ENCODE measurements at places on chromosomes 5 and 9.

DNA sequence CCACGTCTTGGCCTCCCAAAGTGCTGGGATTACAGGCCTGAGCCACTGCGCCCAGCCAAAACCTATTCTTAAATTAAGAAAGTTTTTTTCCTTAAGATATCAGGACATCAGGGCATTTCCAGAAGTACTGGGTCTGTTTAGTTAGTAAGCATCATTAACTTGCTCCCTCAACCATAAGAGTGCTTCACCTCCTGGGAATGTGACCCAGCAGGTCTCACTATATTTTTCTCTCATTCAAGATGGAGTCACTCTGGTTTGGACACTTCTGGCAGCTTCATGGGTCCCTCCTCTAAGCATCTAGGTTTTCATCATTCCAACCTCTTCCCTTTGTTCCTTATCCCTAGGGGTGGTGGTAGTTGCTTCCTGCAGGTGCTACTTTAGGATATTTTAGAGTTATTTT lies 10.3 kb upstream of the BRD3OS start:
- no peak for DNase-seq

DNA sequence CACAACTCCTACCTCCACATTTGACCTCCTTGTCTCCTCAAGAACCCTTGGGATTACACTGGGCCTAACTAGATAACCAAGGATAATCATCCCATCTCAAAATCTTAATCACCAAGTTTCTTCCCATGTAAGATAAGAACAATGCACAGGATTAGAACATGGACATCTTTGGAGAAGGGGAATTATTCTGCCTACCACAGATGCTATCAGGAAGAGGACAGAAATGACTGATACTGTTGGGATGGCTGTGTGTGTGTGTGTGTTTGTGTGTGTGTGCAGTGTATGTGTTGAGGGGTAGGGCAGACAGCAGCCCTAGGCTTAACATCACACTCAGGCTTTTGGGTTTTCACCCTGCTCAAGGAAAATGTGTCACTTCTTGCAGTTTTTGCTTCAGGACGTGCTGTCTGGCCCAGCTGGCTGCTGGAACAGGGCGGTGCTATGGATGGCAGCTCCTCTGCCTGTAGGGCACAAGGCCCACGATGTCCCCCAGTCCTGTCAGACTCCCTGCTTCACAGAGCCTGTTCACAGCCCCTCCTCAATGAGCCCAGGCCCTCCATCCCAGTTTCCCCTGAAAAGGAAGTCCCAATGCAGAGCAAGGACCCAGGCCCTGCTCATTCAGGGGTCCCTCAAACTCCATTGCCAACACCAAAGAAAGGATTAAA lies 7.7 kb downstream of the CA9 start:
- DNase-seq, result no peak

DNA sequence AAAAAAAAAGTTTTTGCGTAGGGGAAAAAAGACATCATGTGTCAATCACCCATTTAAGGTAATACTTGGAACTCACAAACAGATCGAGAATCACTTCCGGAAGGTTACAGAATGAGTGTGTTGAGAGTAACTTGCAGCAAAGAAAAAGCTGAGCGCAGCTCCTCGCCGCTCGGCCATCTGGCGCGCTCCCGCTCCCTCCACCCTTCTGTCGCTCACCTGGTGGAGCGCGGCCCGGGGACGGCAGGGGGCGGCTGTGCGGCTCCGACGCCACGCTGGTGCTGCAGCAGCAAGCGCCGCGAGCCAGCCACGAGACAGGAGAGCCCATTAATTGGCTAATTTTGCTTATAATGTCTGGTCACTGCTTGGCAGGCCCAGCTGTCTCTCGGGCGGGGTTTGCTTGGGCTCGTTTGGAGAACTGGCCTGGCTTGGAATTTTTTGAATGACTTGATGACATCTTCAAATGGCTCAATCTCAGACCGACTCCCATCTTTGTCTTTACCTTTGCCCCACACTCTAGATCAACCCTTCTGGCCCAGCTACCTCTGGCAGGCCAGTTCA lies 601.8 kb downstream of the CCDC171 start:
- DNase-seq, result peak; percentile 25

- DNase-seq, result no peak
Measured at GRCh38 chr9:89407070-89407469, 88.8 kb downstream of the SECISBP2 start.

- DNase-seq, result peak; percentile 46
Measured at GRCh38 chr9:89497978-89498851, at the start of gene SEMA4D. Gene SEMA4D, minus strand, starts transcription at chr9:89498113. Its CDS starts 92,657 bp downstream, at chr9:89405456.

- no peak for DNase-seq
Measured at GRCh38 chr5:10691826-10692785, 68.9 kb downstream of the DAP start.

DNA sequence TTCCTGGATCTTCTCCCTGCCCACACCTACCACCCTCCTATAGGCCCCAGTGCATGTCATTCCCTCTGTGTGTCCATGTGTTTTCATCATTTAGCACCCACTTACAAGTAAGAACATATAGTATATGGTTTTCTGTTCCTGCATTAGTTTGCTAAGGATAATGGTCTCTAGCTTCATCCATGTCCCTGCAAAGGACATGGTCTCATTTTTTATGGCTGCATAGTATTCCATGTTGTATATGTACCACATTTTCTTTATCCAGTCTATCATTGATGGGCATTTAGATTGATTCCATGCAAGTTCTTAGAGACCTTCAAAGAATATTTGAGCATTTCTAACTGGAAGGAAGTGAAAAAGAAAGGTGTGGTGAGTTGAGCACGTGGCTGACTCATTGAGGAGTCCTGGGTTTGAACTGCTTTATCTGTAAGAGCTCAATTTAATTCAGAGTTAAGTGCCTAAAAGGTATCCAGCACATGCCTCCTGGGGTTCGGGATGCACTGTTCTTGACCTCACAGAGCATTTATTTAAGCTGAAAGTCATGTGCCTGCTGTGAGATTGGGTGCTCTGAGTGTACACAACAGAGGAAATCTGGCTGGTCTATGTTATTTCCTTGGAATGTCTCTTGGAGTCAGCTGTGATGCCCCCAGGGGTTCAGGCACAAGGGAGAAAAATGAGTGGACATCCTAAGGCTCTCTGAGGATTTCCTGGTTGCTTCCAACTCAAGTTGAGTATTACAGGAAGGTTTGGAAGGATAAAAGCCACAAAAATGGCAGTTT lies 56.4 kb downstream of the SH3GL2 start:
- DNase-seq, result no peak

GRCh38 chr5:4294878-4295277 lies 699.2 kb downstream of the IRX1 start:
- no peak for DNase-seq

DNA sequence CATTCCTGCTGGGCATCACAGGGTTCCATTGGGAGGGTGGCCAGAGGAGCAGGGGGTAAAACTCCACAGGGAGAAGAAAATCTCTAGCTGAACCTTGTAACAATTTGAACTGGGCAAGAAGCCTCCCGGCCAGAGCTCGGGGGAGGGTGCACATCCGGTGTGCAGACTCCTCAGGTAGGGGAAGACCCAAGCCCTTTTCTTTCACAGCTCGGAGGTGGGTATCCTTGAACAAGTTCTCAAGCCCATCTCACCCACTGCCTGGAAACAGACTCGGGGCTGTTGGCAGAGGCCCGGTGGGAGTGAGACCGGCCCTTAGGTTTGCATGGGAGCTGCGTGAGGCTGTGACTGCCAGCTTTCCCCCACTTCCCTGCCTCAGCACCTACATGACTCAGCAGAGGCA lies 111.5 kb upstream of the IL7R start:
- DNase-seq, result no peak

- no peak for DNase-seq
Measured at GRCh38 chr5:78300464-78301045, 6.1 kb upstream of the AP3B1 start.

GRCh38 chr9:127051881-127052595 lies 70.4 kb downstream of the ANGPTL2 start:
- DNase-seq, result no peak

GRCh38 chr9:110571801-110572483 lies 7.6 kb downstream of the SVEP1 start:
- no peak for DNase-seq

DNA sequence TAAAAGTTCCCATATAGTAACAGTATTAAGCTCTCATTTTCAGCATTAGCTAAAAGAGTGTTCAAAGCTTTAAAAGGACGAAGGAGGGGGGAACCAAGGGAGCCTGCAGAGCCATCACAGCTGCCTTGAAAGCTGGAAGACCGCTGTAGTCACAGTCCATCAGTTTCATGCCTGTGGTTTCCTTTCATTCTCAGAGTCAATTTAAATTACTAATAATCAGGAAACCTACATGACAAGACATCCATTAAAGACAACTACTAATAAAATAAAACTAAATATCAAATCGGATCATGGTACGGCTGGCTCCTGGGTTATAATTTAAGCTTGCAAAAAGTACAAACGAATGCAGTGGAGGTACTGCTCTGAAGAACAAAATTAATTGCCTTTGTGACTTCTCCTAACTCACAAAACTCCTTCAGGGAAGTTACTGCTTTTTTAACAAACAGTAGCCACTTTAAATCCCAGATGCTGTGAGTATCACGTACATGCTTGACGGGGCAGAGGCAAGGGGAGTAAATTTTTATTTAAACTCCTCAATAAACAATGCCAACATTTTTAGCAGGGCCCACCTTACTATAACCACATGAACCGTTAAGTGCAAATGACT lies 213.5 kb downstream of the DENND1A start:
- DNase-seq, result no peak

GRCh38 chr9:131043087-131043486 lies 34.1 kb downstream of the LAMC3 start:
- DNase-seq, result no peak

DNA sequence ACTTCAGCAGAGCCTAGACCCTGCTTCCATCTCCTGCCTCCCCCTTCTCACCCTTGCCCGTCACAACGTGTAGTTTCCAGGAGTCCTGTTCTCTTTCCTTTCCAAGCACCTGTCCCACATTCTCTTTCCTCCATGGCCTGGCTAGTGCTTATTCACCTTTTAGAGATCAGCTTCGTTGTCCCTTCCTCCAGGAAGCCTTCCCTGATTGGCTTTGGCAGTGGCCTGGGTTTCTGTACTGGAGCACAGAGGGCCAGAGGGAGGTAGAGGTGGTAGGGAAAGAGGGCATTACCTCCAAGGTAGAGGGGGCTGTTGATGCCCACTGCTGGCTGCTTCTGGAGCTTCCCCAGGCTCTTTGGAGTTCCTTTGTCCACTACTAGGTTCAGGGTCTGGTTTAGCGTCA lies 93.7 kb upstream of the PANK3 start:
- no peak for DNase-seq

- no peak for DNase-seq
Measured at GRCh38 chr9:112556497-112557442, 70.1 kb downstream of the KIAA1958 start.

- no peak for DNase-seq
Measured at GRCh38 chr9:15231788-15232635, 75.0 kb downstream of the TTC39B start.

GRCh38 chr5:169554251-169554650 lies 29.3 kb upstream of the SPDL1 start:
- DNase-seq, result no peak

GRCh38 chr9:93501406-93501805 lies 48.0 kb upstream of the FAM120AOS start:
- DNase-seq, result no peak

DNA sequence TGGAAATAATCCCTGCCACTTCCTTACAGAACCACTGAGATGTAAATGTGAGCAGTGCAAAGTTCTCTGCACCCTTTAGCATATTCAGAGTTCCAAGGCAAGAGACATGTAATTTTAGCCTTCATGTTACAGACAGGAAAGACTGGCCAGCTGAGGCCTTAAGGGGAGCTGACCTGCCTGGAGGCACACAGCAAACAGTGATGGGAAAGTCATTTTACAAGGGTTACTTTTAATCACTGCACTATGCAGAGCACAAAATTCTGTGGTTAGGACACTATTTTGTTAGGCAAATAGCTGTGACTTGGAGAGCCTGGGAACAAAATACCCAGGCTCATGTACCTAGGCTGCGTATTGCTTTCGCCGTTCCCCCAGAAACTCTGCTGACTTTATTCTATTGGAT lies 30.2 kb upstream of the TNIP1 start:
- DNase-seq, result no peak

DNA sequence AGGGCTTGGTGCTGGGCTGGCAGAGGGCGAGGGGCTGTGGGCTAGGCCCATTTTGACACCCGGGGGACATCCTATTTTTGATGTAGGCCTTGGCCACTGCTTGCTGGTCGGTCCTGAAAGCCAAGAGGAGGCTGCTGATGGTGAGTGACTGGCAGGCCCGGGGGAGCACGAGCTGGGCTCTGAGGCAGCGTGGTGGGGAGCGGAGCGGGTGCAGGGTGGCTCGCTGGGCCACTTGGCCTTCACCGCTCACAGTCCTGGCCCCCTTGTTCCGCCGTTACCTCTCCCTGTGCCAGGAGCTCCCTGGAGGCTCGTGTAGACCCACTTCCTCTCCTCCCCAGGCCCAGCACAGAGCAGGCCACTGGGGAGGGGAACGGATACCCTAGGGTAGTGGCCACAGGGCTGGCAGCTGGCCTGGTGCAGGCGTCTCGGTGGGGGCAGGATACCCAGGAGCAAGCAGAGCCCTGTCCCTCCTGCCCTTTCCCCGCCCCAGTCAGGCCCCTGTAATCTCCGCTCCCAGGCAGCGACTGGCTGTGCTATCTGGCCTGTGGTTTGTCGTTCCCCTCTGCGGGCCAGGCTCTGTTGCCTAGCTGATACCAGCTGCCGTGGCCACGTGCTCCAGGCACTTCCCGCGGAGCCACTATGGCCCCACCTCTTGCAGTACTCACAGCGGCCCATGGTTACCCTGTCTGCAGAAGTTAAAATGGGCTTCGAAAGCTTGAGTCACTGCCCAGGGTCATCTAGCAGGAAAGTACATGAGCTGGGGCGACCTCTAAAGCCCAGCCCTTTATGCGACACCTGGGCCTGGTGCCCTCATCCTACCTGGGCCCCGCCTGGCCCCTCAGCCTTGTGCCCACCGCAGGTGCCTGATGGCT lies 11.7 kb upstream of the DOLPP1 start:
- no peak for DNase-seq

DNA sequence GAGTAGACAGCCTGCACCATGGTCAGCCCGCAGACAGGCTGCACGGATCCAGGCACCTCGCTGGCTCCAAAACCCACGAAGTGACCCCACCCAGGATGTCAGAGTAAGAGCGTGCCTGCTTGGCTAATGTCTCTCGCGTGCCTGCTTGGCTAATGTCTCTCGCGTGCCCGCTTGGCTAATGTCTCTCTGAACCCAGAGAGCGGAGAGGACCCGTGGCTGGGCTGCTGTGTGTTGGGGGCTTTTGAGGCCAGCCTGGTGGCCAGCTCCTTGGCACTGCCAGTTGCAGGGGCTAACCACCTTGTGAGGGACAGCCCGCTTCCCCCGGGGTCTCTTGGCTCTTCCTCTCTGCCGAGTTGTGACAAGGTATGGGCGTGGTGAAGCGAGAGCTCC lies 8.9 kb upstream of the RXRA start:
- DNase-seq, result no peak

- no peak for DNase-seq
Measured at GRCh38 chr5:5316334-5316733, 106.1 kb upstream of the ICE1 start.

- no peak for DNase-seq
Measured at GRCh38 chr5:164175083-164175482, 669.7 kb downstream of the MAT2B start.

DNA sequence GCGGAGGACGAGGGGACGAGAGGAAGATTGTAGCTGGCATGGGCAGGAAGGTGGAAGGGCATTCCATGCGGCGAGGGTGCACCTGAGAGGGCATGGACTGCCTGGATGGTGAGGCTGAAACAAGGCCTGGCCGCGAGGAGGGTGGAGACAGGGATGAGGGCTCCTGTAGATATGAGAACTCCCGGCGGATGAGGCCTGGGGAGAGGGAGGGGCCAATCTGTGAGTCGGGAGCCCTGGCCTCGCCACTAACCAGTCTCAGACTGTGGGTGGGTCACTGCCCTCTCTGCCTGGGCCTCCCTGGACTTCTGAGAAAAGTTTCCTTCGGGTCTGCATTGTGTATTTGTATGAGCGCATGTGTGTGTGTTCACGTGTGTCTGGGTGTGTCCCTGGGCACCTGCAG lies 55.4 kb downstream of the LMX1B start:
- no peak for DNase-seq

Measured in NCI-H1930 (cell line).